ENCODE measurements at places on chromosomes 2 and 18.
A peak's percentile ranks its signal among the peaks of the same experiment; 100 is the strongest.

- DNase-seq: no peak
Measured at GRCh38 chr2:57333221-57333620, 713.4 kb upstream of the VRK2 start.

- DNase-seq: no peak
Measured at GRCh38 chr2:221085936-221086335, 486.2 kb downstream of the EPHA4 start.

DNA sequence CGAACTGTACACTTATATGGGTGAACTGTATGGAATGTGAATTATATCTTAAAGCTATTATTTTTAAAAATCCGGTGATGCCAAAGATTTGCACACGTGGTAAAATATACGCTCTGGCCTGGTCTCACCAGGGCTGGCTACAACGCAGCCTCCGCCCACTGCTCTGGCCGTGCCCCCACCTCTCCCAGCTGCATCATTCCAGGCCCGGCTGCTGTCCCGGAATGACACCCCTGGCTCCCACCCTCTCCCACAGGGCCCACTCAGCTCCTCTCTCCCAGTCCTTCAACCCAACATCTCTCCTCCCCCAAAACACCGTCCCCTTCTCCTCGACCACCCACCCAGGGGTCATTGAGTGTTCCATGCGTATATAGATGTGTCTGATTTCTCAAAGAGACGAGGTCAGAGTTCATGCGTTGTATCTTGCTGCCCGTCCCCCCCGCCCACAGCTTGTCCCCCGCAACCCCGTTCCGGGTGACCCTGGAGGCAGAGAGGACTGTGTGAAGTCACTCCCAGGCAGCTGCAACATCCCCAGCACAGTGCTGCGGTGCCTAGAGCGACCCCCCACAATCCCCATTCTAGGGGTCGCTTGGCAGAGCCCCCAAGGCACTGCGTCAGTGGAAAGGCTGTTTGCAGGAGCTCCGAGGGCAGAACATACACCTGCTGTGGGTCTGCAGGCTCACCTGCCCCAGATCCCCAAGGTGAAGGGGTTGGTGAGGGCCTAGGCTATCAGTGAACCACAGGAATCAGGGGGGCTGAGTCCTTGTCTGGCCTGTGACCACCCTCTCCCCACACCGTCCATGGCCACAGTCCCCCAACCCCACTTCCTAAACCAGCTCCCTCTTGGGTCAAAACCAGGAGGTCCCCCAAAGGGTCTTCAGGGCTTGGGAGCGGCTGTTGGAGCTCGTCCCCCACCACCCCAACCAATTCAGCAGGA is 13.3 kb downstream of the DNMT3A start:
- DNase-seq: no peak

- DNase-seq: no peak
Measured at GRCh38 chr2:110834134-110834827, 101.9 kb downstream of the ACOXL start.

- DNase-seq: peak; percentile 44
Measured at GRCh38 chr2:237600205-237600846, 9.8 kb upstream of the RAB17 start.

DNA sequence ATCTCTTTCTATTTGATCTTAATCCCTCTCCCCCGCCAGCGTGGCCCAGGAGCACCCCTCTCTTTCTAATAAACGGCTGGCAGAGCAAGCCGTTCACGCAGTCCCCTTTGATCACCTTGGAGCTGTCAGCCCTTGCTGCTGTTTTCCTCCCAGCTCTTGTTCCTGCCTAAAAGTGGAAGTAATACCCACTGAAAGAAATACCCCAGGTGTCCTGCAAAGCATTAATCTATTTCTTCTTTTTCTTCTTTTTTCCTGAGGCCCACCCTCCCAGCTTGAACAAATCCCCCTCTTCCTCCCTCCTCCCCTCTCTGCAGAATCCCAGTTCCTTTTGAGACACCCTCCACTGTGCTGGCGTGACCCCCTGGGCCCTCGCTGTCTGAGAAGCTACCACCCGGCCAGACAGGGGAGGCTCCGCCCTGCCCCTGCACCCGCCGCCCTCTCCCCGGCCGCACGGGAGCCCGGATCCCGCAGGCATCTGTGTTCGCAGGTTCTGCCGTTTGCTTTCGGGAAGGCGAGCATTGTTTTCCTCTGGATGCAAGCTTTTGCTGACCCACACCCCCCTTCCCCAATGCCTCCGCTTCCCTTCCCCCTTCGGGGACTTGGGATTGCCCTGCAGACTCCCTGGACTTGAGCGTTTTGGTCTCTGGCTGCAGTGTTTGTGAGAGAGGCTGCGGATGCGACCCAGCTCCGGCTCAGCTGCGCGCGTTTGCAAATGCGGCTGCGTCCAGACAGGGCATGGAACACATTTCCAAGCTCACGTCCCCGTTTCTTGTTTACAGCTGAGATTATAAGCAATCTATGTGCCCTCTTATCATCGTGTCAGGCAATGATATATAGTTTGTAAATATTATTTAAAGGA is 631.5 kb downstream of the NYAP2 start:
- DNase-seq: peak; percentile 80

DNA sequence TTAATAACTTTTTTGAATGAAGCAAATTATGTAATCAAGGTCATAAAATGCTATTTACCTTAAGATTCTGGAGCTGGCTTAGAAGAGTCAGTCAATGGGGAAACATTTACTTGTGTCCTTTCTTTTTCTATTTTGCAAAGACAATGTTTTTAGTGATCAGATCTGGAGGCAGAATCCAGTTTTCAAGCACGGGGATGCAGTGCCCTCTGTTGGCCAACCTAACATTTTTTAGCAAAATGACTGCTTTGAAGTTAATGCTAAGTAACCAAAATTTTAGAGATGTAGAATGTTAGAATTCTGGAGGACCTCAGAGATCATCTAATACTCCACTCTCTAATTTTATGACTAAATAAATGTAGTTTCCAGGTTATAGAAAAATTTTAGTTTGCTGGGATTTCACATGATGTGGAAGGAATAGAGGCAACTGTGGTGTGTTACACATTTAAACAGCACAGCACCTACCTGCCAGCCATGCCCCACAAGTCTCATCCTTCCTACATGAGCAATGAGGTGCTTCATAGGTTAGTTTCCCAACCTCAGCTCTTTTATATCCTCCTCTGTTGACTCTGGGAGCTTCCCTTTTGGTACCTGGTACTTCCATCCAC is 23.6 kb upstream of the SLC9A4 start:
- DNase-seq: peak; percentile 13

- DNase-seq: peak; percentile 60
Measured at GRCh38 chr18:61896757-61897156, 4.0 kb upstream of the RNF152 start.

DNA sequence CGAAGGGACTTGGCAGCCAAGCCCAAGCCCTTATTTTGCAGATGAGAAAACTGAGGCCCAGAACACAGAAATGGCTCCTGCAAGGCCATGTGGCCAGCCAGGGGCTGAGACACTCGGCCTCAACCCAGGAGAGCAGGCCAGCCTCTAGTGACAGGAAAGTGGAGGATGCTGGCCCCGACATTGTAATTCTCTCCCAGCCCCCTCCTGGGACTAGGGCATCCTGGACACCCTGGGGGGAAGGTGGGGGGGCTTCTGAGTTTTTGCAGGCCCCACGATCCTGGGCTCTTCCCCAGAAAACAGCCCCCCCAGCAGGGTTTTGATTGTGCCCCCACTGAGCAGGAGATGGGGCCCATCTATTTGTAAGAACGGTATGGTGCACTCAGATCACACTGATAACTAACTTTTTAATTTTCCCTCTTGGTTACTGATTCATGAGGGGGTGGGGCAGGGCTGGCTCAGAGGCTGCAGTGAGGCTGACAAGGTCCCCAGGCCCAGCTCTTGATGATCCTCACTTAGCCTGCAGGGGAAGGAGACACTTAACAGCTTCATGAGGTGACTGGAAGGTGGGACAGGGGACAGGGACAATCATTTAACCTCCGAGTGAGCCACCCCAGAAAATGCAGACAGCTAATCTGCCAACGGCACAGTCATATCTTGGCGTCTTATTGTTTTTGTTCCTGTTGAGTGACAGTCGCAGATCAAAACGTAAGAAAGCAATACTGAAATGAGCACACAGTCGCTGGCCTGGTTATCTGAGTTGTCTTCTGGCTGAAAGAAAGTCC is 18.9 kb downstream of the SMAD7 start:
- no peak for DNase-seq

GRCh38 chr2:104977958-104978357 is 59.9 kb upstream of the MRPS9 start:
- DNase-seq: no peak

DNA sequence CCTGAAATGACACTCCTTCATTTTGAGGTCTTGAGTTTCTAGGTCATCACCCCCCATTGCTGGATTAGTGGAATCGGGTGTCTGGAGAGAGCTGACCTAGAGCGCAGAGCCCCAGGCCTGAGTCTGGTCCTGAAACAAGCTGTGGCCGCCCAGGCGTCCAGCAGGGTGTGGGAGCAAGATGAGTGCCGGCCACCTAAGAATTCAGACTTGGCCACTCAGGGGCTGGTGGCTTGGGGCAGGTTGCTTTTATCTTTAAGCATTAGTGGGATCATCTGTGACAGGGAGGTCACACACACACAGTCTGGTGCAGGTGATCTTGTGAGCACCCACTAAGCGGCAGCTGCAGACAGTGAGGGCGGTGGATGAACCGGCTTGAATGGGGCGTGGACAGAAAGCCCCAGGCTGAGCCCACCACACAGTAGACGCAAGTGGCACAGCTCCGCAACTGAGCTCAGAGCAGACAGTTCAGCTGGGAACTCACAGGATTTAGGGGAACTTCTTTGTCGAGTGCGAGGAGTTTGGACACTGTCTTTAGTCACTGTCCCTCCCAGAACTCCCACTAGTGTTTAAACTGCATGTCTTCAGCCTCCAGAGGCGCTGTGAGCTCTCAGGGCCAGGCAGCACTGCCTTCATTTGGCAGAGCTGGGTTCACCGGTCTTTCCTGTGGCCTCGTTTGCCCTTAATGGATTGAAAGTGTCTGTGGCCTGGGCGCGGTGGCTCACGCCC is 21.5 kb downstream of the ITGB1BP1 start:
- peak; percentile 84 for DNase-seq

DNA sequence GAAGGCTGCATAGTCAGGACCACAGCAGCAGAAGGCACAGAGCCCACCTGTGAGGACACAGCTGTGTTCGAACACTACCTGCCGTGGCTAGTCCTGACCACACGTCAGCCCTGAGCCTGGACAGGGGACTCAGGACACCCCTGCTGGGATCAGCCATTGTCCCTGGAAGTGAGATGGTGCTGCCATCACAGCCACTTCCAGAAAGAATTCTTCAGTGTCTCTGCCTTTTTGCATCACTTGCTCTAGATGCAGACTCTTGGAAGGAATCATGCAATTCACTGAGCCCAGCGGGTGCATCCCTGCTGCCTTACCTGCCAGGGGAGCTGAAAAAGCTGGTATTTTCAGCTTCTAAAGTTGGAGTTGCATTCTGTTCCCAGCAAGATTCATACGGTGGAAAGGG is 49.3 kb downstream of the LAMA3 start:
- DNase-seq: no peak

- DNase-seq: no peak
Measured at GRCh38 chr2:42754021-42754775, 9.7 kb downstream of the OXER1 start.

GRCh38 chr2:175418224-175418835 is 236.8 kb upstream of the ATP5MC3 start:
- DNase-seq: no peak

- DNase-seq: no peak
Measured at GRCh38 chr2:182522972-182523473, 96.2 kb upstream of the PDE1A start.

- DNase-seq: peak; percentile 85
Measured at GRCh38 chr18:58529714-58530354, 99.1 kb downstream of the ALPK2 start.

- no peak for DNase-seq
Measured at GRCh38 chr2:72012886-72013574, 134.6 kb downstream of the CYP26B1 start.

- DNase-seq: no peak
Measured at GRCh38 chr2:9558948-9559381, 3.3 kb upstream of the ADAM17 start.

DNA sequence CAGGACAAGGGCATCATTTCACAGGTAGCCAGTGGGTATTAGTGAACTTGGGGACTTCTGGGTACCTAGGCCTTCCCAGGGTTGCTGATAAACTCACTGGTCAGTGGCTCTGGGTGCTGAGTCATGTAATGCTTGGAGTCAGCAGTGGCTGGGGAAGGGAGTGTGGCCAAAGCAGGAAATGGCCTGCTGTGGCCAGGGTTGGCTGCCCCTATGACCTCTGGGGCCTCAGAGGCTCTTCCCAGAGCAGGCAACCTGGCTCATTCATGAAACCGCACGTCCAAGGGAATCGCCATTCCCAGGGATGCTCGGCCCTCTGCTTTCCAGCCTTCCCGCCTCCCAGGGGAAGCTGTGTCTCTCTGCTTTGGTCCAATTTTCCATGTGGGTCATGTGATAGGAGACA is 294.9 kb downstream of the DYSF start:
- no peak for DNase-seq

DNA sequence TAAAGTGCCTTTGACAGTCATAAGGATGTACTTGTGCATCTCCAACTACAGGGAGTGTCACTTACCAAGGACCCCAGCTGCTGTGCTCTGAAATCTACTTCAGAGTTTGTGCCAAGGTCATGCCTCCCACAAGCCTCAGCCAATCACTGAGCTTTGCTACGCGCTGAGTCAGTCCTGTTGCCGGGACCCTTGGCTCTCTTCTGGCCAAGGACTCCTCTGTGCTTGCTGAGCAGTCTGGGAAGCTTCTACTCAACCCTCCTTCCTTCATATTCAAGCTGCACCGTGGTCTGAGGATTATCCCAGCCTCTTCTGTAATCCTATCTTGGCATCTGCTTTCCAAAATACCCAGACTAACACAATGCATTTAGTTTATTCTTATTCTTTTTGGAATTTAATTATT is 398.9 kb upstream of the FANCL start:
- DNase-seq: peak; percentile 22

DNA sequence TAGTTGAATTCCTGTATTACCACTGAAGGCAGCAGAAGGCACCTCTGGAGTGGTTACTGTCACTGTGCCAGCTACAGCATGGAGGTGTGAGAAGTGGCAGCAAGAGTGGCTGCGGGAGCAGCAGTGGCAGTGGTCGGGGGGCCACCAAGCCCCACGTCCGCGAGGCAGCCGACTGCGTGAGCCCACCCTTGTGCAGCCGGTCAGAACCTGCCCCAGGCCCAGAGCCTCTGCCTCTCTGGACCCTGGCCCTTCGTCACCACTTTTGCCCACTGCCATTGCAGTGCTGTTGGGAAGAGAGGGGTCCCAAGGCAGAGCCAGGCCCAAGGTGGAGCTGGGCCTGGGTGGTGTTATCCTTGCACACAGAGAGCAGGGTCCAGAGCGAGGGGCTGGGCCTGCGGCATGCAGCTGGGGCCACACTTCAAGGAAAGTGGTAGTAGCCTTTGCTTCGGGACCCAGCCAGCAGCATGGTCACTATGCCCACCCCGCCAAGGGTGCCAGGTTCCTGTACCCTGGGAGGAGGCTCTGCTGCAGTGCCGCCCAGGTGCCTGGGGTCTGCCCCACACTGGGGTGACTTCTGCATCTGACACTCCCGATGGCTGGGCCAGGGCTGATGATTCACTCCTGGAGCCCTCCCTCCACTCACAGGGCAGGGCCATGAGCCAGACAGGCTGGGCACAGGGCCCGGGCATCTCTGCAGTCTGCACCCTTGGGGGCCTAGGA is 450.1 kb upstream of the LRATD1 start:
- no peak for DNase-seq

- DNase-seq: peak; percentile 85
Measured at GRCh38 chr18:48952287-48953103, 1.7 kb upstream of the SMAD7 start.
